ENCODE measurements at places on chromosomes 13 and 19.

DNA sequence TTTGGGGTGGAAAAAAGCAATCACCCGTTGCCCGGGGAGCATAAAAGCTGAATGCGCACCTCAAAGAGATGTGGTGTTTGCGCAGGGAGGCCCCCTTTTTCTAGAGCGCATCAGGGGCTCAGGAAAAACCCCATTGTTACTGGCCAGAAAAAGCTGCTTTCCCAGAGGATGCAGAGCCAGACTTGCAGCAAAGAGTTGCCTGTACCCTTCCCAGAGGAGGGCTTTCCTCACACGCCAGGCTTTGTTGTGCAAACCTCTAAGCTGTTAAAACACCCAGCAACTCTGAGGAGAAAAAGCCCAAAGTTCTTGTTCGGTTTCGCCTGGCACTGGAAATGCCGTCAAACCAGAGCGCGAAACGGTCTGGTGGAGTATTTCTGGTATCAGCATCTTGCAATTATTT lies 29.3 kb downstream of the GSX1 start:
- DNase-seq = no peak

- DNase-seq = no peak
Measured at GRCh38 chr19:34287662-34288140, 33.3 kb downstream of the GARRE1 start.

- no peak for DNase-seq
Measured at GRCh38 chr19:30061223-30062064, 119.4 kb downstream of the URI1 start.

DNA sequence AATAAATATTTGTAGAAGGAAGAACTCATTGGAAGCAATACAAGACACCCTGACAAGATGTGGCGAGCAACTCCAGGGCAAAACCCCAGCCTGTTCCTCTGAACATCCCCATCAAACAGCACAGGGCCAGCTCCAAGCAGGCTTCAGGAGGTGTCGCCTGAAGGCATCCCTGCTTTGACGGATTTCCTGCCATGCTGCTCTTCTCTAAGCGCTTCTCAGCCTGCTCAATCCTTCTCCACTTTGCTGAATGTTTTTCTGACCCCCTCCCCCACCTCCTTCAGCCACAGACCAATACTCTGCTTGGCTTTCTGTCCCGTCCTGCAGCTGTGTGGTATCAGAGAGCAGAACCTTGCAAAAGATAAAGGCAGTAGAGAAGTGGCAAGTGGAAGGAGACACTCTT lies 28.4 kb downstream of the C19orf81 start:
- no peak for DNase-seq

GRCh38 chr13:94140511-94140910 lies 339.0 kb downstream of the DCT start:
- no peak for DNase-seq

- DNase-seq = no peak
Measured at GRCh38 chr13:97019236-97019635, 25.0 kb upstream of the OXGR1 start.

- DNase-seq = no peak
Measured at GRCh38 chr13:49058761-49059160, 83.0 kb downstream of the FNDC3A start.

DNA sequence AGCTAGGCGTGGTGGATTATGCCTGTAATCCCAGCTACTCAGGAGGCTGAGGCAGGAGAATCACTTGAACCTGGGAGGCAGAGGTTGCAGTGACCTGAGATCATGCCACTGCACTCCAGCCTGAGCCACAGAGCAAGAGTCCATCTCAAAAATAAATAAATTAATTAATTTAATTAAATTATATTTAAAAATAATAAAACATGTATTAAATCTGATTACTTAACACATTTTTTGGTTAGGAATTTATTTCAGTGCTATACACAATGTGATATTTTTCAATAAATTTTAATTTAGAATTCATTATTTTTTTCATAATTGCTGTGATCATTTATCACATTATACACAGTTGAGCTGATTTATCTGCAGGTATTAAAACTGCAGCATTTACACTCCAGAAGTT lies 1101.5 kb upstream of the MIR17HG start:
- no peak for DNase-seq

DNA sequence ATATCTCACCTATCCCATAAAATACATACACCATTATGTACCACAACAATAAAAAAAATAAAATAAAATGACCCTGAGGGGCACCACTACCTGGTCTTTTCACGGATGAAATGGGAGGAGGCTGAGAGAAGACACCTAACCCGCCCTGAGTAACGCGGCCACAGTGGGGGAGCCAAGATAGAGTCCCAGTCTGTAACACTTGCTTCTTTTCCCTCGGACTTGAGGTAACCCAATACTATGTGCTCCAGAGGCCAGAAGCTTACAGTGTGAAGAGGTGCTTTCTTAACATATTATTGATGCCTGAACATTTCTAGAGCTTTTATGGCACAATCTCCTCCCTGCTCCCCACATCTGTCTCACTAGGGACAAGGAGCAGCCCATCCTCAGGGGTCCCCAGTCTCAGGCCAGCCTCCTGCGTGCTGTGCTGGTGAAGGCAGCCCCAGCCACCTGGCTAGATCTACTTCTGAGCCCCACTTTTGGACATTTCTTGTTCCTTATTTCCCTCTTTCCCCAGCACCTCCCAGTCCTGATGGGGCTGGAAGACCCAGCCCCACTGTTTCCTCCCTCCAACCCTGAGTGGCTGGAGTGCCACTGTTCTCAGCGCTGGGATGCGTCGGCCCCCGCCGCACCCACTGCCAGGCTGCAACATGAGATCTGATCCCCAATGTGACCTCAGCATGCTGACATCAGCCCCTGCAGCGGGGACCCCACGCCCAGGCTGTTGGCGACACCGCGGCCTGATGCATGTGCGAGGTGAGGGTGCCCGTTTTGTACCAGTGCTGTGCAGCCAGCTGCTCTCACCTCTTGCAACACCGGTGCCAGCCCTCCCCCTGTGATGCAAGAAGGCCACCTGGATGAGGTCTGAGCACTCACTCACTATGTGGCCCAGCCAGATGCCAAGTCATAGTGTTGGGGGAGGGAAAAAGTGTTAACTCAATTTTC lies 143.3 kb downstream of the DCLK1 start:
- no peak for DNase-seq

Measured in stimulated activated effector memory CD8-positive, alpha-beta T cell treated with anti-CD3 and anti-CD28 coated beads, Interleukin-12 subunit alpha, Interleukin-12 subunit beta, amount 100 ng/mL, for 72 hours (primary cell).